ENCODE measurements at places on chromosomes 1 and 21.
A peak's percentile ranks its signal among the peaks of the same experiment; 100 is the strongest.

DNA sequence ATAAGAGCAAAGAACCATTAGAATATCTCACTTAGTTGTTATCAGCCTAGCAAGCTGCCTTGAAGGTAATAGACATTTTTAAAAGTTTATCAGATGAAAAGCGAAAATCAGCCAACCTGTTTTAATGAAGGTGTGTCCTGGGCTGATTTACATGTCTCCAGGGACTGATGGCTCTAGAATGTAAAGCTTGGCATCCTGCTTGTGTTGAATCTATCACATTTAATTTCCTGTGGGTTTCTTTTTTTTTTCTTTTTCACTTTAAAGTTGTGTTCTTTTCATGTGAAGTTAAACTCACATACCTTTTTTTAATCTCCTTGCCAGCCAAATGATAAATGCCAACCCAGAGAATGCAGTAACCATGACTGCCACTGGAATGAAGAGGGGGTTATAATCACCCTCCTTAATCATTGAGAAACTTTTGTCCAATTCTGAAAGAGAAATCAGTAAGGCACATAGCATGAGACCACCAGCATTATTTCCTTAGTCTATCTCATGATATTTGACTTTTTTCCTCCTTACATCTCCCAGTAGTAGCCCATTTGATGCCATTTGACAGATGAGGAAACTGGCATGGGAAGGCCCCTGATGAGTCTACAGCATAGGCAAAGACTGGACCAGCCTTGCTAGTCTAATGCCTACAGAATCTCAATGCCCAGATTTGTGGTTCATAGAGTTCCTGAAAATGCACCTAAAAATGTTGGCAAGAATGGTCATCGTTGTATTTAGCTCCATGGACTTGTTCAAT lies 10.0 kb downstream of the SELL start:
- no peak for DNase-seq

- peak; percentile 66 for DNase-seq
Observed at GRCh38 chr1:47388891-47389238, 27.2 kb upstream of the FOXE3 start.

GRCh38 chr1:155466996-155467395 lies 95.6 kb downstream of the ASH1L start:
- no peak for DNase-seq

DNA sequence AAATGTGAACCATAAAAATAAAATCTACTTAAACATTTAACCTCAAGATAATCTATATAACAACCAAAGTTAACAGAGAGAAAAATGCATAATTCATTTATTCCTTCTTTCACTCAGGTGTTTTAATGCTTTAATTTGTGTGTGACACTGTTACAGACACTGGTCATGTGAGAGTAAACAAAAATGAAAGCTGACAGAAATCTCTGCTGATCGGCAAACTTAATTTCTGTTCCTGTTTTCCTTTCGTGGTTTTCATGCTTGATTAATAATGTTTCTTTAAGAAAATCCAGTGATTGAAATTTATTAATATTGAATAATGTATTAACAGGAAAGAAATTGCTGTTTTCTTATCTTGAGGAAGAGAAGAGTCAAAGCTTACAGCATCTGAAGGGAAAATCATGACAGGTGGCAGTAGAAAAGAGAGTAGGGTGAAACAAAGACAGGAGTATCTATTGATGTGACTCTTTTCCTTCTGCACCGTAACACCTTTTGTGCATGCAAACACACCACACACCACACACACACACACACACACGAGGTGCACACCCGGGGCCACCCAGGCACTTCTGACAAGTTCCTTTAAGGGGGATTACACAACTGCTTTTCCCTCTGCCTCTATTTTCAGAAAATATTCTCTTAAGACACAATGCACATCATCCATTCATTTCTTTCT lies 1.6 kb downstream of the OR2AK2 start:
- DNase-seq, result no peak

- no peak for DNase-seq
Observed at GRCh38 chr1:58670181-58670580, 29.7 kb downstream of the MYSM1 start.

- DNase-seq, result no peak
Observed at GRCh38 chr1:154808261-154808908, 61.7 kb downstream of the KCNN3 start.

- no peak for DNase-seq
Observed at GRCh38 chr1:170030212-170030611, 44.3 kb downstream of the KIFAP3 start.

GRCh38 chr21:26843933-26844257 lies 1.3 kb downstream of the ADAMTS1 start:
- no peak for DNase-seq

GRCh38 chr1:52627028-52627427 lies 5.9 kb upstream of the SHISAL2A start:
- DNase-seq, result no peak

- DNase-seq, result no peak
Observed at GRCh38 chr1:241542199-241542907, 10.2 kb downstream of the KMO start.

DNA sequence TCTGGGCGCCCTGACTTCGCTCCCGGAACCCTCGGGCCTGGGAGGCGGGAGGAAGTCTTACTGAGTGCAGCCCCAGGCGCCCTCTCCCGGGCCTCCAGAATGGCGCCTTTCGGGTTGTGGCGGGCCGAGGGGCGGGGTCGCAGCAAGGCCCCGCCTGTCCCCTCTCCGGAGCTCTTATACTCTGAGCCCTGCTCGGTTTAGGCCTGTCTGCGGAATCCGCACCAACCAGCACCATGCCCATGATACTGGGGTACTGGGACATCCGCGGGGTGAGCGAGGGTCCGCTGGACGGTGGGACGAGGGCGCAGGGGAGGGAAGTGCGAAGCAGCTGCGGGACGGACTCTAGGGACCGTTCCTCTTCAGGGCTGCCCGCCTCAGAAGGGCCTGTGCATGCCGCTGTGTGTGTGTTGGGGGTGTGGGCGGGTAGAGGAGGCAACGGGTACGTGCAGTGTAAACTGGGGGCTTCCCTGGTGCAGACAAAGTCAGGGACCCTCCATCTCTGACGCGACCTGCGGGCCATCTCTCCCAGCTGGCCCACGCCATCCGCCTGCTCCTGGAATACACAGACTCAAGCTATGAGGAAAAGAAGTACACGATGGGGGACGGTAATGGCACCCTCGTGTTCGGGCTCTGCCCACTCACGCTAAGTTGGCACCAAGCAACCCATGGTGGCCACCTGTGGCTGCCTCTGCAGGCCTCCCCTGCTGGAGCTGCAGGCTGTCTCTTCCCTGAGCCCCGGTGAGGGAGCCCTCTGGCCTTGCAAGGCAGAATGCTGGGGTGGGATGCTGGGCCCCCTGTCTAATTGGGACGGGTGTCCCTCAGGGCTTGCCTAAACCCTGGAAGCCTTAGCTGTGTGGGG lies at the start of gene GSTM1:
Gene GSTM1, plus strand, starts transcription at position 177 of the 859 bp plus-strand sequence. Its CDS starts 57 bp downstream, at position 234.
- DNase-seq, result peak; percentile 69

GRCh38 chr1:74683656-74684055 lies 10.1 kb upstream of the ERICH3 start:
- DNase-seq, result no peak

DNA sequence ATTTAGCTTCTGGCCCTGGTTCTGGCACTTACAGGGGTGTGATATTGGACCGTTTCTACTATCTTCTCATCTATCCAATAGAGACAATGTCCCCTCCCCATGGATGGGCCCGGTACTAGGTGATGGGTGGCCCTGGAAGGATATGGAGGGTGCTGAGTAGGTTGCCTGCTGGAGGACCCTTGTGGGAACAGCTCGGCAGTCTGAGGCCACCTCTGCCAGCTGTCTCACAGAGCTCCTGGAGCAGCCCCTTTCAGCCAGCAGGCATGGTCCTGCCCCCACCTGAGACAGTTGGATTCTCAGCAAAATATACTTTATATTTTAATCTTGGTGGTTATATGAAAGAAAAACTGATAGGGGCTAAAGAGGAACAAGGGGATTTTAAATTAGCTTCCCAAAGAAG lies 101.0 kb upstream of the LMO4 start:
- no peak for DNase-seq

DNA sequence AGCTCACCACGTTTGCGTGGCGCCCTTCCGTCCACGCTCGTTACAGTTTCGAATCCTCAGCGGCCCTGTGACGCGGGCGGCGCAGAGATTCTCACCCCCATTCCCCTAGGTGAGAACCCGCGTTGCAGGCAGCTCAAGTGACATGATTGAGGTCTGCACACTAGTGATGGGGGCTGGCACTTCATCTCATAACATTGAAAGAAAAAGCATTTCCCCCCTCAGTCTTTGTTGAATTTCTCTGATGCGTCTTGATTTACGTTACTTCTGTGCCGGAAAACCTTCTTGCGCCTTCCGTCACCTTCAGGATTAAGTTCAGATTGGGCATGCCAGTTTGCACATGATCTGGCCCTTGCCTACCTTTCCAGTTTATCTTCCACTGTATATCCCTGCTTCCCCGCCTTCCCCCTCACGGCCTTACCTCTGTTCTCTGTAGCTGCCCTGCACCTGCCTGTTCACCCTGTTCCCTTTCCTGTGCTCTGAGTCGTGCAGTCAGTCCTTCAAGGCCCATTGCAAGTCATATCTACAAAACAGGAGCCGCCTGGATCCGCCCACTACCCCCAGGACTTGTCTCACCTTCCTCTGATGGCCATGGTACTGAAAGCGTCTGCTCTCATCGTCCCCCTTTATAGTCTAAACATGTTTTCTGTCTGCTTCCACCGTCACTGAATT lies 1.1 kb downstream of the CTPS1 start:
- no peak for DNase-seq

DNA sequence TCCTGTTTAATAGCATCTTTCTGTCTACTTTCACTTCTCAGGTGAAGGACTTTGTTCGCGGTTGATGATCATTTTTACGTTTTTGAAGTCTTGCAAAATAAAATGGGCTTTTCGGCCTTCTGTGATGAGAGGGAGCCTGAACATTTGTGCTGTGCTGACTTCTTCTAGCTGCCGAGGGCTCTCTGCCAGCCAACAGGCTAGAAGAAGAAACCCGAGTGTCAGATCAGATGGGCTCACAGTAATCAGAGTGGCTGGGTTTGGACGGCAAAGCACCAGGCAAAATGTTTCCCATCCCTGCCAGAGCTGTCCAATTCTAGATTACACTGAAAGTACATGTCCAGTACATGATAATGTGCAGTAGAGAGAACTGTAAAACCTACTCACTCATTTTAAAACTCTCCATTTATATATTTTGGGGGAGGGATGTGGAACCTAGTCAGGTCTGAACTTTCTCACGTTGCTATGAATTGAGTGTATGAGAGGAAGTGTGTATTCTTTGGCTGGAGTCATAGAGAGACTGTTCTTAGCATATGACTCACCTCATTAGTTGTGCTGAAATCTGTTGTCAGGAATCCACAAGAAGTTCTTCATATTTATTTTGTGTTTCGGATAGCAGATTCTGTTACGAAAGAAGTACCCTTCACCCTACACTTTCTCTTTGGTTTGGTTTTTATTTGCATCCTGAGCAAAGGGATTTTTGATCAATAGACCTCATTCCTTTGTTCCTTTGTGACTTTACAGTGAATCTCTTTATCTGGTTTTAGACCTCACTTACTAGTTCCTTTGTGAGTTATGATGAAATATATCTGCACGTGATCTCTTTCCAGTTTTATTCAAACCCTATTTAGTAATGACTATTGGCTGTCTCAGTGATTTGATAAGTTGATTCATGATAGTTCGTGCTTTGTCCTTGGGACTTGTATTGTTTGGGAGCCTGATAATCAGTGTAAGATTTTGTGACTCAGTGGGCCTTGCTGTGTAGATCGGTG lies 4.8 kb downstream of the ATP1A1 start:
- peak; percentile 79 for DNase-seq

- peak; percentile 81 for DNase-seq
Observed at GRCh38 chr1:81800695-81801650, at the start of gene ADGRL2. Gene ADGRL2, plus strand, starts transcription at chr1:81800934. Its CDS starts 36,051 bp downstream, at chr1:81836985.

- DNase-seq, result no peak
Observed at GRCh38 chr1:88088481-88088880, 595.6 kb upstream of the PKN2 start.

DNA sequence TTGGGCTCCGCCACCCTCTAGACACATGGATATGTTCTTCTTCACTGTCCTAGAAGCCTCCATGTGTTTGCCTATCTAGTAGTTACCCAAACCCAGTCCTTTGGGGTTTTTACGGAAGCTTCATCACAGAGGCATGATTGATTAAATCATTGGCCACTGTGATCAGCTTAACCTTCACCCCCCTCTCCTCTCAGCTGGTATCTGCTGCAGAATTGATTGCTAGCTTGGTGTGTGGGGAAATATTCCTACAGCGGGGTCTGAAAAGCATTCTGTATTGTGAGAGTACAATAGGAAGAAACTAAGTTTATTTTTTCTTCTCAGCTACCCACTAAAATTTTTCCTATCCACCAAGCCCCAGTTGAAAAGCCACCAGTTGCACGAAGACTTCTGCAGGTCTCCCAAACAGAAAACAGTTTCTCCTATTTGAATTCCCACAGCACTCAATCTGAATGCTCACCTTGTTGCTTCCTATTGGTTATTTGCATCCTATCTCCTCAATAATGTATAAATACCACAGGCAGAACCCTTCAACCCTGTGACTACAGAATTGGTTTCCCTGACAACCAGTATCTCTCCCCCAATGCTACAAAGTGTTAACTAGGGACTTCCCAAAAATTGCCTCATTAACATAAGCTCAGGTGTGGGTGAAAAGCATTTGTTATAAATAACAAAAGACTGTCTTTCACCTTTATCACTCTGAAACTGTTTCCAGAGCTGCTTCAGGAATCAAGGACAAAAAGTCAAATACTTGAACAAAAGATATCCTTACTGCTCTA lies 9.3 kb upstream of the VANGL1 start:
- DNase-seq, result no peak

GRCh38 chr1:77322061-77322900 lies 40.5 kb downstream of the AK5 start:
- no peak for DNase-seq

- peak; percentile 44 for DNase-seq
Observed at GRCh38 chr1:200880212-200880611, 7.4 kb downstream of the GPR25 start.

DNA sequence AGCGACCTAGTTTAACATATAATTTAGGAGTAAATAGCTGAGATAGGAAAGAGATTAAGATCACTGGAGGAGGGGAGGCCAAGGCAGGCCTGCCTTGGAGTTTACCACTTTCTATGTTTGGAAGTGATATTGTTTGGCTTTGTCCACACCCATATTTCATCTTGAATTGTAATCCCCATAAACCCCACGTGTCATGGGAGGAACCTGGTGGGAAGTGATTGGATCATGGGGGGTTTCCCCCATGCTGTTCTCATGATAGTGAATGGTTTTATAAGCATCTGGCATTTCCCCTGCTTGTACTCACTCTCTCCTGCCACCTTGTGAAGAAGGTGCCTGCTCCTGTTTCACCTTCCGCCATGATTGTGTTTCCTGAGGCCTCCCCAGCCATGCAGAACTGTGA lies 58.3 kb upstream of the ARTN start:
- DNase-seq, result no peak

GRCh38 chr1:54486907-54487306 lies 61.1 kb upstream of the ACOT11 start:
- no peak for DNase-seq

- no peak for DNase-seq
Observed at GRCh38 chr1:153746174-153746573, 18.3 kb downstream of the INTS3 start.

GRCh38 chr1:81509594-81509993 lies 291.1 kb upstream of the ADGRL2 start:
- DNase-seq, result no peak
